ENCODE measurements at places on chromosomes 5 and 9.

DNA sequence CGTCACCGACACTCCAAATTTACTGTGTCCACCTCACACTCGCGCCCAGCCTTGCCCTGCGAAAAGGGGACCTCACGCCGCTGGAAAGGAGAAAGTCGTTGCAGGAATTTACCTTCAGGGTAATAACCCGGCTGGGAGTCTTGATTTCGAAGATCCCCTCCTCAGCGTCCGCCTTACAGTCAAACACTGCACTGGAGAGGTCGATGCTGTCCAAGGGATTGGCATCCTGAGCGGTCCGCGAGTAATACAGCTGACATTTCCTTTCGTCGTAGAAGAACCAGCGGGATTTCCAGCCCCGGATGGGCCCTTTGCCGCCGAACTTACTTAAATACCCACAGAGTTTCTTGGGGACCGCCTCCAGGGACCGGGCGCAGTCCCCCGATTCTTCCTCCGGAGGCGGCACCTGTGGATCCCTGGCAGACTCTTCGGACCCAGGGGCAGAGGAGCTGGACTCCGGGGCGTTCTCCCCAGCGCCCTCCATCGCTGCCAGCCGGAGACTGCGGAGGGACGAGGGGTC, 330 bp downstream of the TBC1D2 start:
- DNase-seq = no peak

DNA sequence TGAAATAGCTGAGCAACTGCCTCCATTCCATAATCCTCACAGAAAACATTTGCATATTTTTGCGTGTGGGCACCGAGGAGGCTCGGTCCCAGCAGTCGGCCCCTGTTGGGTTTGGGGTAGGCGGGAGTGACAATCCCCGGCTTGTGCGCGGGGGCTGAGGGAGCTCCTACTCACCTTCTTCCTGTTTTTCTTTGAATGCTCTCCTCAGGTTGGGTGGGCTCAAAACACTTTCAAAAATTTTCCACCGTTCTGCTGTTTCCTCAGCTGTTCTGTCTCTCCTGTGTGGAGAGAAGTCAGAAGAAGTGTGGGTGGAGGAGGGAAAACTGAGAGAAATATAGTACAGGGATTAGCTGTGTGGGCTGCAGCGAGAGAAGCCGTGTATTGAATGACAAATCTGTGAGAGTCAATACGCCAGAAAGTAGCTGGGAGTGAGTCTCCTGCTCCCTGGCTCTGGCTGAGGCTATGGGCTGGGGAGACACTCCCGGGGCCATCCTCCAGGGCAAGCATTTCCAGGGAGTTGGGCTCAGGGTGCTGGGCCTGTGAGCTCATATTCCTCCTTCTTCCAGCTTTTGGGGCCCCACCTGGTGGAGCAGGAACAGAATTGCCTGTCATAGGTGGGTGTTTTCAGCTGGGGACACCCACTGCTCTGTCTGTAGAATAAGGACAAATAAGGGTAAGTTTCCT, 84.7 kb downstream of the CMYA5 start:
- no peak for DNase-seq

GRCh38 chr9:113898151-113898550, 22.0 kb downstream of the ZNF618 start:
- DNase-seq = no peak

DNA sequence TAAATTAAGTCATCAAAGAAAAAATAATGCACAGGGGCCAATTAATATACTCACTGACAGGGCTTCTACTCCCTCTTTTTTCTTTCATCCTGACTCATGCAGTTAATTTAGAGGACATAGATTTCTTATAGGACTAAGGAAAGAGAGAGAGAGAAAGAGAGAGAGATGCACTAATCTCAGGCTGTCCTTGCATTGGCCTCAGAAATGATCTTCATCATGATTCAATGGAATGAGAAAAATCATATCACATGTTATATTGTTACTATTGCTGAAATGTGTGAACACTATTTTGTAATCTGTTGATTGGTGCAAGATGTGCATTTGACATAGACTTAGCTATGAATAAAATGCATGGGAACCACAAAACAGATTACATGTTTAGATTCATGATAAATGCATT, 608.3 kb upstream of the NUDT12 start:
- no peak for DNase-seq

GRCh38 chr5:40775846-40776657, 20.3 kb upstream of the TTC33 start:
- DNase-seq = no peak

DNA sequence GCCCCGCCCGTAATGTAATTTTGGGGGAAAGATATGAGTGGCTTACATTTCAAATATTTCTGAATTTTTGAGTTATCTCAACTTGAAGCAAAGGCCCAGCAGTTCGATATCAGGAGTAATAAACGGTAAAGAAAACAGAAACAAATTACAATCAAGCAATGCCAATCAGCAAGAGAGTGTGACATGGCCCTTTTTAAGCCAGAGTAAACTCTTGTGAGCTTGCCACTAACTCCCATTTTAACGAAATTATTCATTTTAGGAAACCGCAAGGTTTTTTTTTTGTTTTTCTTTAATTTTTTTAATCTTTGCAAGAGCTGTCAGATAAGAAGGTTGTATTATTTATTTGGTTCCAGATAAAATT, 17.6 kb upstream of the CDK7 start:
- DNase-seq = no peak

- no peak for DNase-seq
Observed at GRCh38 chr9:107737987-107738743, 248.6 kb upstream of the KLF4 start.

- no peak for DNase-seq
Observed at GRCh38 chr9:122322553-122322952, 48.3 kb upstream of the PTGS1 start.

GRCh38 chr5:67248703-67249589, 52.3 kb upstream of the CD180 start:
- no peak for DNase-seq

DNA sequence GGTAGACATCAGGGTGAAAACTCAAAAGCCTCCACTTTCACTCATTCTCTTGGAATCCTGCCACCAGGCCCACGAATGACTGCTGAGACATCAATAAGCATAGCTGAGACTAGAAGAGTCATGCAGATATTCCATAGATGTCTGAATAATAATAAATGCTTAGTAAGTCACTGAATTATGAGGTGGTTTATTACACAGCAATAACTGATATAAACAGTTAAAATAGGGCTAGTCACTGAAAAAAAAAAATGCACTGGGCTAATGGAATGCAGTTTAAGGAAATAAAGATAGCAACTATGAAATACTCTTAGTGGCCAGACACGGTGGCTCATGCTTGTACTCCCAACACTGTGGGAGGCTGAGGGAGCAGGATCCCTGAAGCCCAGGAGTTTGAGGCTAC, 262.8 kb upstream of the CDH6 start:
- DNase-seq = no peak

GRCh38 chr5:68431601-68432337, 216.2 kb downstream of the PIK3R1 start:
- DNase-seq = no peak

DNA sequence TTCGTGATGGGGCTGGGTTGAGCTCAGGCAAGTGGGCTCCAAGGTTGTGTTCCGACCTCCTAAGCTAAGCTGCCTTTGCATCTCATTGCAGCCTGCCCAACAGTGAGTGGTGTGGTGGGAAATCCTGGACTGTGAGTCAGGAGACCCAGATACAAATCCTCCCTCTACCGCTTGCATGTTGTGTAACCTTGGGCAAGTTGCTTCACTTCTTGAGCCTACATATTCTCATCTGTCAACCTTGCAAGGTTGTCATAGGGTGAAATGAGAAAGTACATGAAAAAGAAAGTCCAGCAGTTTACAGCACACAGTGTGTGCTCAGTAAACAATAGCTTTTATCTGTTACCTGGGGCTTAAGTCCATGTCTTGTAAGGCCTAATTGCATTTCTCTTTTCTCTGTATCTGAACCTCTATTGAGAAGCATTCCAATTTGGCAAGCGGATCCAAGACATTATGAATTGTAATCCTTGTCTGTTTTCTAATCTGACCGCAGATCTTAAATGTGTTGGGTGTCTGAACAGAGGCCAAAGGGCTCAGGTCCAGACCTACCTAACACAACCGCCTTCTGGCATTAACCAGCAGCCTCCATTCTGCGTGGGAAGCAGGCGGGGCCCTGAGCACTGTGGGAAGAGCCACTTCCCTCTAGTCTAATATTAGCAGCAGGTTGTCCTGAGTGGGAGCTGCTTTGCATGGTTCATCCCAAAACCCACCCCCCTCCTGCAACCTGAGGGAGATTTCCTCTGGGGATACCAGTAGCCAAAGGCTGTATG, 1.8 kb upstream of the GALNT12 start:
- no peak for DNase-seq

- DNase-seq = no peak
Observed at GRCh38 chr5:91288118-91288916, 94.8 kb downstream of the ARRDC3 start.

DNA sequence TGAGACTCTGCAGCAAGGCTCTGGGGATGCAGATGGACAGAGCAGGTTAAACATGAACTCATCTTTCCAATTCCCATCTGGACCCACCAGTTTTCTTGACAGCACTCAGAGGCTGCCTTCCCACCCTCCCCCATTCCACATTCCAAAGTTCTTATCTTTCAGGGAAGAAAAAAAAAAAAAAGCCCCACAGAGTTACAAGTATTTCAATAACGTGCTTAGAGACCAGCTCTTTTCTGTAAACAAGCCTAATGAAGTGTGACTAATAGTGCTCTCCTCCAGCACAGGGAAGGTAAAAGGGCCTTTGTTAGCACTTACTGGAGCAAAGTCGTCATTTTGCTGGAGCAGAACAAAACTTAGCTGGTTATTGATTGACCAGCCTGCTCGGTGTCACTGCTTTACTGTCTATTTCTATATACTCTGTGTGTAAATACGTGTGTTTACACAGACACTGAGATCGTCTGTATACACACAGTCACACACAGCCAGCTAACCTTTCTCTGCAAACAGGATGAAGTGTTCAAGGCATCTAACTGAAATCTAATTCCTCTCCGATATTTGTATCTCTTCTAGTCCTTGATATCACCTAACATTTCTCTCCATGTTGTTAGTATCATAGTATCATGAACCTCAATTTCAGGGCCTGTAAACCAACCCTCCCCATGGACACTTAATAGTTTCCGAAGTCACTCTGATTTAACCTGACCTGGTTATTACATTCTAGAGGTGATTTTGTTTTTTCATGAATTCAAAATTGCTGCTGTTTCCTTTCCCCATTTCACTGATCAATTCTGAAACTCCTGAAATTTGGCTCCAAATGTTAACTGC, 84.9 kb downstream of the ZNF608 start:
- DNase-seq = no peak

- no peak for DNase-seq
Observed at GRCh38 chr5:38723426-38723825, 122.4 kb upstream of the OSMR start.

DNA sequence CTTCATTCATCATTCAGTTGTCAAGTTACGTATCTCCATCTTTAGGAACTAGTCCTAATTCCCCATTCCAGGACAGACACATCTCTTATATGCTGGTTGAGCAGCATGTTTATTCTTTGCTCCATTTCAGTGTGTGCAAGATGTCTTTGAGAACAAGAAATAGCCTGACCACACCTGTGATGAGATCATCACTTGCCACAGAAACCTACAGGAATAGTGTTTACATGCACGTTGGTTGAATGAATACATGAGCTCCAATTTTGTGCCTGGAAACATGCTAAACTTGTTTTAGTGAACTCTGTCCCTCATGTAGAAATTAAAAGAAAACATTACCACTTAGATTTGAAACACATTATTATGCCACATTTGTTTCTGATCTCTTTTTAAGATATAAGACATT, 489.1 kb downstream of the CDH18 start:
- no peak for DNase-seq

DNA sequence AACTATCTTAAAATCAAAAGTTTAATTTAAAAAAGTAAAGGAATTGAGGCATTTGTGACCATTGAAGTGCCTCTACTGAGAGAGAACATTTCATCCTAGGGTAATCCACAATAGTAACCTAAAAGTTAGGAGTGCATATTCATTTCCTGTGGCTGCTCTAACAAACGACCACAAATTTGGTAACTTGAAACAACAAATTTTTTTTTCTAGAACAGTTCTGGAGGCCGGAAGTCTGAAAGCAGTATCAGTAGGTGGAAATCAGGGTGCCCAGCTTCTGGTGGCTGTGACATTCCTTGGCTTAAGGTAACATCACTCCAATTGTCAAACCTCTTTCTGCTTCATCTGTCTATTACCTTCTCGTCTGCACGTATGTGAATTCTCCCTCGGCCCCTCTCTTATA, 67.1 kb upstream of the SSBP2 start:
- no peak for DNase-seq

- DNase-seq = no peak
Observed at GRCh38 chr9:135079018-135079417, 8.4 kb upstream of the OLFM1 start.

GRCh38 chr5:155954701-155955445, 372.1 kb upstream of the SGCD start:
- DNase-seq = no peak

- no peak for DNase-seq
Observed at GRCh38 chr9:73880101-73880500, 617.0 kb upstream of the RORB start.

DNA sequence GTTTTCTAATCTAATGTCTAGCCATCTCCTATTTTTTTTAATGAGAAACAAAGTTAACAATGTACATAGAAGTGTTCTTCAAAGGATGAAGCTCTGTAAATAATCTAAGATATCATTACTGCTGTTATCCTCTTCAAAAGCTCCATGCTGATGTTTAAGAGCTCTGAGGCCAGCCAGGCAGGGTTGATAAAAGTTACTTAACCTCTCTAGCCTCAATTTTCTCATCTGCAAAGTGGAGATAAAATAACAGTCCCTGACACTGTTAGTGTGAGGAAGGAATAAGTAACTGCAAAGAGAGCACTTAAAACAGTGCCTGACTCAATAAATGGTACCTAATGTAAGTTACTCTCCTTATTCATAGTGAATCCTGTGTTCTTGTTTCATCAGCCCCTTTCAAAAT, 60.1 kb downstream of the LHFPL2 start:
- DNase-seq = no peak

DNA sequence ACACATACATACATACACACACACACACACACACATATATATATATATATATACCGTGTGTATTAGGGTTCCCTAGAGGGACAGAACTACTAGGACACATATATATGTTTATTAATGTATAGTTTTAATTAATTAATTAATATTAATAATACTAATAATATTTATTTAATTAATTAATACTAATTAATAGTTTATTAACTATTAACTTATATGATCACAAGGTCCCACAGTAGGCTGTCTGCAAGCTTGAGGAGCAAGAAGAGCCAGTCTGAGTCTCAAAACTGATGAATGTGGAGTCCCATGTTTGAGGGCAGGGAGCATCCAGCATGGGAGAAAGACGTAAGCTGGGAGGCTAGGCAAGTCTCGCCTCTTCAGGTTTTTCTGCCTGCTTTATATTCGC, 398.0 kb upstream of the KIF2A start:
- no peak for DNase-seq

DNA sequence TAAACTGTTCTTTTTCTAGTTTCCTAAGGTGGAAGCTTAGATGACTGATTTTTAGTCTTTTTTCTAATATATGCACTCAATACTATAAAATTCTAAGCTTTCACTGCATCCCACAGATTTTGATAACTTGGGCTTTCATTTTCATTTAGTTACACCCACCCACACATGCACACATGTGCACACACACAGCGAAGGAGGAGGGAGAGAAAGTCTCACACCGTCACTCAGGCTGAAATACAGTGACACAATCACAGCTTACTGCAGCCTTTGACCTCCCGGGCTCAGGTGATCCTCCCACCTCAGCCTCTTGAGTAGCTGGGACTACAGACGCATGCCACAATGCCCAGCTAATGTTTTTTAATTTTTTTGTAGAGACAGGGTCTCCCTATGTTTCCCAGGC, 96.5 kb downstream of the SMIM23 start:
- DNase-seq = no peak

Measured in NCI-H2107 (cell line).